ENCODE measurements at places on chromosomes 4 and X.
A peak's percentile ranks its signal among the peaks of the same experiment; 100 is the strongest.

GRCh38 chrX:129876771-129877305, 29.1 kb upstream of the UTP14A start:
- no peak for DNase-seq

DNA sequence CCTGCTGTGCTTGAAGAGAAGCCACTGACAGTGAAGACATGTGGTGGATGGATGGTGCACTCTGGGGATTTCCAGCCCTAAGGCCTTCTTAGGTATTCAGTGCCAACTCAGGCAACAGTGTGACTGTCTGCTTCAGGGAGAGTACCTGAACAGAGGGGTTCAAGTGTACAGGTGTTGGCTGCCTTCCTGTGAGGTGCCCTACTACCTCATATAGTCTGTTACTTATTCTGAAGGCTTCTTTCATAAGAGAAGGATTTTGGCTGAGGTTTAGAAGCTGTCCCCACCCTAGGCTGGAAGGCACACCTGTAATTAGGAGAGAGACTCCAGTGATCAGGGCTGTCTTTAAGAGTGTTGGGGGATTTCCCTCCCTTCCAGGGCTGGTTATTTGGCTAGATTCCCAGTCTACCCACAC, 1.8 kb downstream of the FTHL17 start:
- no peak for DNase-seq

DNA sequence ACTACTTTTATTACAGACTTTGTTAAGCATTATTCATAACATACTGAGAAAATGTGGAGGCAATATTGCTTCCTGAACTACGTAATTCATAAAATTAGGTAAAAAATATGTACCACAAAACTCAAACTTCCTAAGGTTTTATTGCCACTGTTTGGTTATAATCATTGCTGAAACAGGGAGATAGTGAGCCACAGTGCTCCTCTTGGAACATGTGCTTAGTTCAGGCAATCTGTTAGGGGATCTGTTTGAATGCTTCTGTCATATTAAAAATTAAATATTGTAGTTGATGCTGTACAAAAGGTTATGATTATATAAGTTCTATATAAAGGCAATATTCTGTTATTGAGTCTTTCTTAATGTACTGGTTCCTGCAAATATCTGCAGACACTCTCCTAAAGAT, 480.7 kb downstream of the GRXCR1 start:
- DNase-seq, result no peak

- DNase-seq, result no peak
Measured at GRCh38 chr4:44221407-44221806, 227.2 kb downstream of the KCTD8 start.

DNA sequence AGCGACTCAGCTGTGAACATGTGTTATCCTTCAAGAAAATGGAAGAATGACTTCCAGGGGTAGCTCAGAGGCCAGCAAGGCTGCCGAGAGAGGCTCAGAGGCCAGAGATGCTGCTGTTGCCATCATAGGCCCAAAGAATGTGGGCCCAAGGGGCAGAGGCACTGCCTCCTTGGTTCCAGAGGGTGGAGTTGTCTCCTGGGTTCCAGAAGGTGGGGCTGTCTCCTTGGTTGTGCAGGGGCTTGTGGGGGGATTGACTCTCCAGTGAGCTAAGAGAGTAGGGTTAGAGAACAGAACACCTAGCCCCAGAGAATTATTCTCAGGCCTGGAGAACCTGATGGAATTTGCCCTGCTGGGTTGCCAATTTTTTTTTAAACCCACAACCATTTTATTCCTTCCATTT, 62.6 kb downstream of the DGKK start:
- no peak for DNase-seq

DNA sequence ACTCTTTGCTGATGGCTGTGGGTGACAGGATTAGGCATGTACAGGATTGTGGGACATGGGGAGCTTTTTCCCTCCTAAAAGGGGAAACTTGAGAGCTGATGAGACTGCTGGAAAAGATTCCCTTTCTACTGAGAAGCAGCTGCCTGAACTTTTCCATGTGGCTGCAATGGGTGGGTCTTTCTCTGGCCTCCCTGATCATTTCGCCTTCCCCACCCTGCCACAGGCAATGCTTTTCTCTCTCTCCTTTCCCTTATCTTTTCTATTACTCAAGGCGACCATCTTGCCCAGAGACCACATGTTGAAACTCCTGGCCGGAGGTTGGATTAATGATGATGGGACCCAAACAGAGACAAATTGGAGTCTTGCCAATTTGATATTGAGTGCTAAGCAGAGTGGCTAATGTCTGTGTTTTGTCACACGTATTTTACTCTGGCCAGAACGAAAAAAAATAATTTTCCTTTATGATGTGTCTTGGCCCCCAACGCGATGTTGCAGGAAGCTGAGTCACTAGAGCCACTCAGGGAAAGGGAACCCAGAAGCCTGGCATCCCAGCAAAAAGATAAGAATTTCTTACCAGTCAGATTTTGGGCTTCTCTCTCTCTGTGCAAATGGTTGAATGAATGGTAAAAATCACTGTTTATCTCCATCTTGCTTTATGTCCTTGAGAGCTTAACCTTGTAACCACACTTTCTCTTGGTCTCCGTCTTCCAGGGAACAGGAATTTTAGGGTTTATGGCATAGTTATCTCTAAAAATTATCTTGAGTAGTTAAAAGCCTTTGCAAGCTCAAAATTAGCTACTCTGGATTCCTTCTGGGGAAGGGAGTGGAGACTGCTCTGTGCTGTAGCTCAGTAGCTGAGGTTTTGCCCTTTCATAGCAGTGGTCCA, 19.4 kb upstream of the ATP8A1 start:
- DNase-seq, result no peak

- no peak for DNase-seq
Measured at GRCh38 chrX:20224814-20225487, 41.8 kb downstream of the RPS6KA3 start.

DNA sequence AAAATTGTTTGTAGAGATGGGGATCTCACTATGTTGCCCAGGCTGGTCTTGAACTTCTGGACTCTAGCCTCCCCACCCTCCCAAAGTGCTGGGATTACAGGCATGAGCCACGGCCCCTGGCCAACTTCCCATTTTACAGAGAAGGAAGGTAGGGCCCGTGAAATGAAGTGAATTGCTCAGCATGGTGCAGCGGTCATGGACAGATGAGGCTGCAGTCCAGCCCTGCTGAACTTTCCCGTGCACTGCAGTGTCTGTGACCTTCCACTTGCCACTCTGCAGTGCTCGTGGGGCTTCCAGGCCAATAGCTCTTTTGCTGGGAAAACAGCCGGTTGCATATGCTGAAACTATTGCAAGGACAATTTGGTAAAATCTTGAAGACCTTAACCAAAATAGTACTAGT, 454.4 kb upstream of the FAT1 start:
- no peak for DNase-seq

DNA sequence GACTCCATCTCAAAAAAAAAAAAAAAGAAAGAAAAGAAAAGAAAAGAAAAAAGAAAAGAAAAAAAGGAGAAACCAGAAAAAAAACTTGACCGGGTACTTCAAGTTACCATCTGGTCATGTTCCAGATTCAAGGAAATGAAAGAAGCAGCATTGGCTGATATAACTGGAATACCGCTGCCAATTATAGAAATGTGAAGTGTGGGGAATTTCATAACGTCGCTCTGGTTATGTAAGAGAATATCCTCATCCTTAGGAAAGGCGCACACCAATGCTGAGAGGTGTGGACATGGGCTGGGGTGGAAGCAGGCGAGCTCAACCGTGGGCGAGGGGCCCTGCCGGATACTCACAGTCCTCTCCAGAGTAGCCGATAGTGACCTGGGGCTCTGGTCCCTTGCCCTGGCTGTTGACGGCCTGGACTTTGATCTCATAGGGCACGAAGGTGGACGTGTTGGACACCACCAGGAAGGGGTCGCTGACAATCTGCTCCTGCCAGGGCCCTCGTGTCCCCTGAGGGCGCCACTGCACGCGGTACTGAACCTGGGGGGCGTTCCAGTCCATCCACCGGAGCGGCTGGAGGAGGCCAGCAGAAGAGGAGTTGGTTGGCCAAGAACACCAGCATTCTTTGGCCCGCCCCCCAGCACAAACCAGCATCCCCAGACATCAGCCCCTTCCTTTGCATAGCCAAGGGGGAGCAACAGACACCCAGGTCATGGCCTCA, 19.5 kb downstream of the L1CAM start:
- no peak for DNase-seq

DNA sequence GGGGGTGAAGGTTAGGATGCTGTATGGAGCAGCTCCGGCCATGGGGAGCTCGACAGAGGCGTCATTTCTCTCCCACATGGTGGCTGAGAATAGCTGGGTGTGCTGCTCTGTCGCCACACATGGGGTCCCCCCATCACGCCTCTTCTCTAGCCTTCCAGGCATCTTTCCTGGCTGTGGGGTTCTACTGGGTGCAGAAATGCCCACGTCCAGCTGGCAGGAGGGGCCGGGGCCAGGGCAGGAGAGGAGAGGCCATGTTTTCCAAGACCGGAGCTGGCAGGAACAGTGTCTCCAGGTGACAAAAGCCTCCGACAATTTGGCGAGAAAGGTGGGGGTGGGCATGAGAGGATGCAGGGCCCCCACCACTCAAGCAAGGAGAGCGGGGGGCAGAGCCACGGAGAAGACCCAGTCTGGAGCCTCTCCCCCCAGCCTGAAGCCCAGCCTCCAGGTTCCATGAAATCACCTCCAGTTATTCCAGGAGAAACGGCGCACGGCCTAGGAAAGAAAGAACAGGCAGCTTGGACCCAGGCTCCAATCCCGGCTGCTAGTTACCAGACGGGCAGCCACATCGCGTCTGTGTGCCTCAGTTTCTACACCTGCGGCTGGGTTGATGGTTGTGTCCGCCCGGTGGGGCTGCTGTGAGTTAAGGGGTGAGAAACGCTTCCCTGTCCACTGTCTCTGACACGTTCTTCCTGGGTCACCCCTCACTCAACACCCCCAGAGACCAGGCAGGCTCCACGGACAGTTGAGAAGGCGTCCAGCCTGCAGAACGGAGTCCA, 27.4 kb upstream of the SPON2 start:
- peak; percentile 9 for DNase-seq

DNA sequence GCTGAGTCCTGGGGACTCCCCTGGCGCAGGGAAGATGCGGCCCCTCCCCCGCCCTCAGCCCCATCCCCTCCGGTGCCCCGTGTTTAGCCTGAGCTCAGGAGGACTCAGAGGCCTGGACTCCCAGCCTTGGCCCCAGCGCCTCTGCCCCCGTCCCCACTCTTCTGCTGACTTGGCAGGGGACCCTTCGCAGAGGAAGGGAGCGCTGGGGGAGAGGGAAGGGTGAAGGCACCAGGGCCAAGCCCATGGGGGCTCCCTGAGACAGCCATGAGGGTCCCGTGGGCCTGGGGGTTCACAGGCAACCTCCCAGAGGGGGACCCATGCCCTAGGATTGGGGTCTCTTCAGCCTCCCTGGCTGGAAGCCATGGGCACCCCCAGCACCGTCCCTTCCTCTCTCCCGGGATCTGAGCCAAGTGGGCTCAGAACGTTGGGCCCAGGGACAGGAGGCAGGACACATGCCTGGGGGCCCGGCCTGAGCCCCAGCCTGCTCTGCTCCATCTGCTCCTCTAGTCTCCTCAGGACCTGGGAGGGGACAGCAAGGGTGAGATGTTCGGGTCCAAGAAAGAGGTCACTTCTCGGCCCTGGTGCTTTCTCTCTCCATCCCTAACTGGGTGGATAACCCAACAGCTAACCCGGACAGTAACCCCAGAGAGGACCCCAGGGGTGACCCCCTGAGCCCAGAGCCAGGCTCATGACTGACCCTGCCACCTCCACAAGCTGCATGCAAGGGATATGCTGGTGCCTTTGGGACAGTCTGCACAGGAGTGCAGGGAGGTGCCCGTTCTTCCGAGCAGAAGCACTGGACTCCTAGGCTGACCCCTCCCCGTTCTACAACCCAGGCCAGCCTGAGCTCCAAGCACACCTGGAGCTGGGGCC, 1.5 kb upstream of the CPLX1 start:
- no peak for DNase-seq

- no peak for DNase-seq
Measured at GRCh38 chrX:144798972-144799371, 448.3 kb upstream of the SPANXN1 start.

GRCh38 chr4:182906786-182907185, 10.4 kb downstream of the DCTD start:
- DNase-seq, result no peak

- no peak for DNase-seq
Measured at GRCh38 chrX:94831364-94831763, 1157.4 kb downstream of the FAM133A start.

GRCh38 chr4:44704673-44705072, 21.7 kb downstream of the GNPDA2 start:
- DNase-seq, result no peak

DNA sequence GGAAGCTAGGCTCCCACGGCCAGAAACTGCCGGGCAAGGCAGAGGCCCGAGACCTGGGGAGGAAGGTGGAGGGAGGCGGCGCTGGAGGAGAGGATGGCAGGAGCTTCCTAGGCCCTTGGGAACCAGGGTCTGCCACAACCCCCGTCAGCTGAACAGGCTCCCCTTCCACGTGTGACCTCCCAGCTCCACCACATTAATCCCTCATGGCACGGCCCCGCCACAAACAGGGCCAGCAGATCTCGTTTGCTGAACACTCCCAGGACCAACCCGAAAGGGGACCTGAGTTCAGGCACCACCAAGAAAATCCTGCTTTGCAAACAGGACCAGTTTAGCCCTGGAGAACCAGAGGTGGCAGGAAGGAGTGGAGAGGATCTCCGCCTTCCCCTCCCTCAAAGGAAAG, 62.7 kb downstream of the FHDC1 start:
- no peak for DNase-seq

DNA sequence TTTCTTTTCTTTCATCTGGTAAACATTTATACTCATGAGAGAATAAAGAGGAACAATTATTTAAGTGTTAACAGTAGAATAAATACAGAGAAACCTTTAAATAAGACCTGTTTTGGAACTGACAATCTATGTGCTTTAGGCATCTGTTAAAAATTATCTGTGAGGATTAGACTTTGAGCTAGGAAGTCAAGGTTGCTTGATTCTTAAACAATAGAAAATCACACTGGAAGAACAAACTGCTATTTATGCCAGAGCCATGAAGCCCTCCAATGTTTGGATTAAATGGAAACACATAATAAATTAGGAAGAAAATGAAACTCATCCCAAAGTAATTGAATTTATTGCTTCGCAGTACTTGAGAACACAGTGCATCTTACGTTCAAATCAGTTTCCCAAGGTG, 207.2 kb upstream of the NPY2R start:
- no peak for DNase-seq

GRCh38 chrX:5708251-5708650, 520.4 kb downstream of the NLGN4X start:
- DNase-seq, result no peak

DNA sequence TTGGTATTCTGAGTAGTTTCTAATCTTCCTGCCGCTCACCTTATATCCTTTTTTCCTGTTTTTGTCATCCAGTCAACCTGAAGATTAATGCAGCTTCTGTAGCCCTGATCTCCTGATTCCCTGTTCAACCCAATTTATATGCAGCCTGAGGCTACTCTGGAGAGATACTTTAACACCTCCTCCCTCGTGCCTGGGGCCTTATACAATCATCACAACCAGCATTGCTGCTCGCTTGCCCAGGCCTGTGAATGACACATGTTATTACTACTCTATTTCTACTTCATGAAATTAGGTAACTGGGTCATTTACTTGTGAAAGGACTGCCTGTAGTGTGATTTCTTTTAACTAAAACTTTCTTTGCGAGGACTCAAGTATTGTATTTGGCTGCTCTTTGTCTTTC, 33.7 kb upstream of the WDR17 start:
- no peak for DNase-seq

GRCh38 chr4:168540503-168541265, 43.8 kb downstream of the PALLD start:
- no peak for DNase-seq
